ENCODE measurements at places on chromosomes 2 and 18.

DNA sequence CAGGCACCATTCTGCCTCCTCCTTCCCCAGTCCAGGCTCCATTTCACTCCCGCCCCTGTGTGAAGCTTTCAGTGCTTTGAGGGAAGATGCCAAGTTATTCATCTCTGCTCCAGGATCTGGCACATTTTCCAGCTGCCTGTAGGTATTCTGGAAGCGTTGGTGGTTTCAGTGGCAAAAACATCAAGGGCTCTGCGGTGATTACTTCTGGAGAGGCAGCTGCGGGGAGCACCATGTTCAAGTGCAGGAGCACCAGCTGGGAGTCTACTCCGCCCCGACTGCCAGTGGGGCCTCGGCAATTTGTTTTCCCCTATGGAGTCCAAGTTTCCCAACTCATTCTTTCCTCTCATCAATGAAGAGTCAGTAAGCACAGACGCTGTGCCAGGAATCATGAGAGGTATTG lies 211.7 kb downstream of the CLIP4 start:
- DNase-seq: no peak

DNA sequence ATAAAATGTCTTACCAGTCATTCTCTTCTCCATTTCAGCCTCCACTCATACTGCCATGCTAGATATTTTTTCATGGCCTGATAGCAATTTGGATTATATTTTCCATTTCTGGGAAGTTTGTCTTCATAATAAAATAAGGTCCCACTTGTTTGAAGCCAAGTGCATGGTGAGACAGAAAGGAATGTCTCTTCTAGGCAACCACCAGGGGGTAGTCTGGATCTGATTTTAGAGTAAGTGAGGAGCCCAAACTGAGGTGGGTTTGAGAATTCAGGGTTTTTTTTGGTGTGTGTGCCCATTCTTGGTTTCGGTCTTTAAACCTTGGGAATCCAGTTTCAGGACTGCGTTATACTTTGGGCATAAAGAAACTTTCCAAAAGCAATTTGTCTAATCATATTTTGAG lies 315.5 kb downstream of the RPRM start:
- peak; percentile 13 for DNase-seq

DNA sequence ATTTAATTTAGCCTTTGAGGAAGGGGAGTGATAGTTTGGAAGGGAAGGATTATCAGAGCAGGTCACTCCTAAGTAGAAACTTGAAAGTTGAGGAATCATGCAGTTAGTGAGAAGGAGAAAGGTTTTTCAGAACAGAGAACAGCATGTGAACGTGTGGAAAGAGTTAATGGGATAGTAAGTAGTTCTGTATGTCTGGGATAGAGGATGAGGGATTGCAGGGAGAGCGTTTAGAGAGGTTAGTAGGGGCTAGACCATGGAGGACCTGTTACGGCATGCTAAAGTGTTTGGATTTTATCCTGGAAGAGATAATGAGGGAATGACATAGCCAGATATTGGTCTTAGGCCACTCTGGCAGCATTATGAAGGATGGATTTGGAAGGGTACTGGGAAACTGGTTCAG lies 1.8 kb downstream of the ZNF512 start:
- no peak for DNase-seq

DNA sequence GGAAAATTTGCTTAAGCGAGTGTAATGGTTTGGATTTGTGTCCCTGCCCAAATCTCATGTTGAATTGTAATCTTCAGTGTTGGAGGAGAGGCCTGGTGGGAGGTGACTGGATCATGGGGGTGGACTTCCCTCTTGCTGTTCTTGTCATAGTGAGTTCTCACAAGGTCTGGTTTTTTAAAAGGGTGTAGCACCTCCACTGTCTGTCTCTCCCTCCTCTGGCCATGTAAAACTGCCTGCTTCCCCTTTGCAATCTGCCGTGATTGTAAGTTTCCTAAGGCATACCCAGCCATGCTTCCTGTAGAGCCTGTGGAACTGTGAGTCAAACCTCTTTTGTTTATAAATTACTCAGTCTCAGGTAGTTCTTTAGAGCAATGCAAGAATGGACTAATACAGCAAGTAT lies 6.6 kb downstream of the YIPF4 start:
- DNase-seq: no peak

GRCh38 chr2:154762638-154763037 lies 64.1 kb downstream of the KCNJ3 start:
- DNase-seq: no peak

- no peak for DNase-seq
Measured at GRCh38 chr2:174333017-174333371, 1.8 kb upstream of the SP9 start.

DNA sequence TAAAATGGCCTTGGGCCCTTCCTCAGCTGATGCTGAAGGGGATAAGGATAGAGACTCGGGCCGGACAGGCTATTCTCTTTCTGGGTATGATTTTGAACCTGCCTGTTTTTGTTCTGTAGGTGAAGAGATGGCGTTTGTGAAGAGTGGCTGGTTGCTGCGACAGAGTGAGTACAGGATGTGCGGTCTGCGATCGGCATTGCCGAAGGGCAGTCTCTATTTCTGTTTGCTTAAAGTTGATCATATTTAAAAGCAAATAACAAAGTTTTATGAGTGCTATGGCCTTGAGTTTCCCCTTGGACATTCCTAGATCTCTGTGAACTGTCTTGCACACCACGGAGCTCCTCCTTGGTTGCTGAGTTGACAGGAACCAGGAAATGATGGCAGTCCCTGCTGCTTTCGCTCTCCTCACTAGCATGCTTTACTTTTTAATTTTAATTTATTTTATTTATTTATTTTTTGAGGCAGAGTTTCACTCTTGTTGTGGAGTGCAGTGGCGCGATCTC lies 15.7 kb downstream of the PLEKHB2 start:
- DNase-seq: no peak

- DNase-seq: no peak
Measured at GRCh38 chr2:19807346-19807745, 94.4 kb downstream of the TTC32 start.

- peak; percentile 78 for DNase-seq
Measured at GRCh38 chr2:134918526-134919340, at the start of gene CCNT2. CCNT2 (plus strand) TSS chr2:134918822; CDS start chr2:134918855, 33 bp downstream.

DNA sequence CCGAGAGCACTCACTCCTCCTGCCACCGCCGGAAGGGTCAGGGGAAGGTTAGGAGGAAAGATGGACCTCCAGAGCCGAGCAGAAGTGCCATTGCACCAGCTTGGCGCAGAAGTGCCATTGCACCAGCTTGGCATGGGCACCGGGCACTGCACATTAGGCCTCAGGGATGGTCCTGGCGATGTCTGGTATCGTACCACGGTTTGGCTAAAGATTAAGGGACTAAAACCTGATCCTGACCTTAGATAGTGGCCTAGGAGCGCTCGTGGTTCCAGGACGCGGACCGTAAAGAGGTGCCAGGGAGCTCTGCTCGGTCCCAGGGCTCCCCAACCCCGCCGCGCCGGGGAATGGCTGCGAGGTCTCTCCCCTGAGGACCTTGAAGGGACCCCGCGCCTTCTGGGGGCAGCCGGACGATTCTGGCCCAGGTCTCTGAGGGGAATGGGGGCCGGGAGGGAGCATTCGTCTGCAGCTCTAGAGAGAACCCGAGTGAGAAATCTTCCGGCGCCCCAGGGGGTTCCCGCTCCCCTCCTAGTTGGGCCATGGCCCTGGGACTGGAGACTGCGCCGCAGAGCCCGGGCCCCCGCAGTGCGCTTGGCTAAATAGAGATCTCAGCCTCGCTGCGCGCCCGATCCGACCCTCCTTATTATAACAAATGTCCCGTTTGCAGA lies 1.8 kb downstream of the PAX8 start:
- DNase-seq: no peak

GRCh38 chr2:134574611-134575330 lies 144.0 kb downstream of the TMEM163 start:
- DNase-seq: peak; percentile 15

GRCh38 chr2:144464730-144465129 lies 55.2 kb downstream of the ZEB2 start:
- no peak for DNase-seq

- no peak for DNase-seq
Measured at GRCh38 chr18:48033790-48034650, 103.6 kb upstream of the SMAD2 start.

DNA sequence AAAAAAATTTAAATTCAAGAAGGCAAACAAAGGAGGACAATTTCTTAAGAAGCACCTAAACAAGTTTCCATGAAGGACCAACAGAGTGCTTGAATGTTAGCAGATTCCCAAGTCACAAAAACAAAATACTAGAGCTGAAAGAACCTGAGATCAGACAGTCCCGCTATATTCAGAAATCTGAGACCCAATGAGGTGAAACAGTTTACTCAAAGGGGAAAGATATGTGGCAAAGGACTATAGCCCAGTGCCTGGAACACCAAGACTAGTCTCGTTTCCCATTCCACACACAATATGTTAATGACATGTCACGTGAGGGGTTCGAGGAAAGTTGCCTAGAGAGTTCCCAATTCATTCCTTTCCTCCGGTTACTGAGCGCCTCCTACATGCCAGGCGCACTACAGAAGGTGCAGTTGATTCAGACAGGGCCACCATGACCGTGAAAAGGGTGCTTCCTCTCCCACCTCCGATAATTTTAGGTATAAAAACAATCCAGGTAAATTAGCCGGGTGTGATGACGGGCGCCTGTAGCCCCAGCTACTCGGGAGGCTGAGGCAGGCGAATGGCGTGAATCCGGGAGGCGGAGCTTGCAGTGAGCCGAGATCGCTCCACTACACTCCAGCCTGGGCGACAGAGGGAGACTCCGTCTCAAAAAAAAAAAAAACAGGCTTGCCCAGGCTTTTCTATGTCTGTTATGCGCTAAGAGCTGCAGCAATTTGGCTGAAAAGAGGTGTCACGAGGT lies 617 bp downstream of the SRBD1 start:
- peak; percentile 70 for DNase-seq

- no peak for DNase-seq
Measured at GRCh38 chr2:202091476-202091875, 18.4 kb downstream of the KIAA2012 start.

GRCh38 chr2:65077898-65078297 lies 21.7 kb downstream of the CEP68 start:
- no peak for DNase-seq

DNA sequence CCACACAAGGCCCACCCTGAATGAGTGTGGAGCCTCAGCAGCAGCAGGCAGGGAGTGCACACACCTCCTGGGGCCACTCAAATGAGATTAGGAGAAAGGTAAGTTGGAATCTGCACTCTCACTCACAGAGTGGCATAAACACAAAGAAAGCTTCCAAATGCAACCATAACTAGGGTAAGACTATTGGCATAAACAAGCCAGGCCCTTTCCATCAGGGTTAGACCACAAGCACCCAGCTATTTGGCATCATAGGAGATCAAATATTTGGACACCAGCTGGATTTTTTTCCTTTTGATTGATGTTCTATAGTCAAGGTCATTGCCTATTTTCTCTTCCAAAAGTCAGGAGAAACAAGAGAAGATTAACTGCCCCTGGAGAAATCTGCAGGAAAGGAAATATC lies 471.5 kb downstream of the TXNL1 start:
- no peak for DNase-seq

DNA sequence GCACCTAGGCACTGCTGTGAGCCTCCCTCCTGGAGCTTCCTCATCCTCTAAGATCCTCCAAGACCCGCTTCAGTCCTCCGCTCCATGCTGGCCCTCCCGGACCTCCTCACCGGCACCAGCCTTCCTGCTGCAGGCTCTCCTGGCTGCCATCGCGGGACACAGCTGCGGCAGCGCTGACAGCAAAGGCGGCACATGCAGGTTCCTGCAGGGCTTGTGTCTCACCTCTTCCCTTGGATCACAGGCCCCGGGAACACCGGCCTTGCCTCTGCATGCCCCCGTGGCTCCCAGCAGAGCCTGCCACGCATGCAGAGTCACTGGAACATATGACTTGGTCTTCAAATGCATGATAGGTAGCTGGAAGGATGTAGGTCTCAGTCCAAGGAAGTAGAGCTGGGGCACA lies 67.2 kb downstream of the PTGR3 start:
- DNase-seq: no peak

GRCh38 chr18:58992301-58993231 lies 127.9 kb downstream of the ZNF532 start:
- no peak for DNase-seq

- no peak for DNase-seq
Measured at GRCh38 chr2:85899284-85899683, 10.5 kb upstream of the ST3GAL5 start.

DNA sequence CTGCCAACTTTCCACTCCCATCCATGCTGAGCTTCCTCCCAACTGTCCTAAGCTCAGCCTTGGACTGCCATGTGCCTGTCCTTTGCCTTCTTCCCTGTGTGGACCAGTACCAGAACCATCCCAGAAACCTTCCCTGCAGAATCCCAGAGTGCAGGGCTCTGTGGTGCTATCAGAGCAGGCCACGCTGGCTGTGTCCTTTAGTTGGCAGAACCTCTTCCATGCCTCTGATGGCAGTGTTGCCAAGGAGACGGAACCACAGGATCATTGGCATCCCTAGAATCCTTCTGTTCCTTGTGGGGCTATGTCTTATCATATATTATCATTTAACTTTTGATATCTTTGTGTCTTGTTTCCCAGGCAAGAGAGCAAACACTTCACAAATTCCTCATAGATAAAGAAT lies 73.0 kb upstream of the NOSTRIN start:
- DNase-seq: no peak

- no peak for DNase-seq
Measured at GRCh38 chr2:112712903-112713584, 7.8 kb upstream of the NT5DC4 start.

GRCh38 chr2:127594116-127594591 lies 51.8 kb upstream of the GPR17 start:
- DNase-seq: no peak

DNA sequence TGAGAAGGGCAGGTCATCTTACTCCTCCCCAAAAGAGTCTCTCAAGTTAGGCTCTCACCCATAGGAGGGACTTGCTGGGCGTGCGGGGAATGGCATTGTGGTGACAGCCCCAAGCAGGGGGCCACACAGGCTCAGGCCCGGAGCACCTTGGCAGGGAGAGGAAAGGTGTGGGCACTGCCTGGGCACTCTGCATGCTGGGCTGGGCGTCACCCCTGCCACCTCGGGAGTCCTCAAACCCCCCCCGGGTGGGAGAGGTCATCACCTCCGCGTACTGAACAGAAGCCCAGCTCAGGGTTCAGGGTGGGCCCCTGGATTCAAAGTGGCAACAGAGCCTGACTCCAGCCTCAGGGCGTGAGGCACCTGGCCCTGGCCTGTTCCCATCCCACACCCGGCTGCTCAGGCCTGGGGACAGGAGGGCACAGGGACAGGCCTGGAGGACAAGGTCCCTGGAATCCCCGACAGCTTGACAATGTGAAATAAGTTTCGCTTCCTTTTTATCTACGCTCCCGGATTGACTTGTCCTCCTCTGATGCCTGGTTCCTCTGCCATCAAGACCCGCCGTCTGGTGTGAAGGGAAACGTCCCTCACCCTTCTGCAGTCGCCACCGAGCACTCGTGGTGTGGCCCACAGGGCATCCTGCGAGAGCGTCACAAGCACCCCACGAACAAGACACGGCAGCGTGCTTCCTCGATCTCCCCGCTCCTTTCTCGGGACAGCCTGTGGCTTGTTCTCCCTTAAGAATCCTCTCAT lies 97.8 kb downstream of the HDAC4 start:
- DNase-seq: no peak

- no peak for DNase-seq
Measured at GRCh38 chr2:46798041-46798440, 117.6 kb downstream of the MCFD2 start.

GRCh38 chr2:206230060-206230762 lies 44.3 kb upstream of the ZDBF2 start:
- DNase-seq: no peak
